Activated naive CD8-positive, alpha-beta T cell treated with anti-CD3 and anti-CD28 coated beads for 36 hours (primary cell): ENCODE measurements at places on chromosomes 7 and 10. TPM values are rescaled to one million over a fixed set of nuclear protein-coding genes. Genes with fewer than 3 reads are reported as not detected.

The TCAF1 gene
- total RNA-seq, result 8.6 TPM

The GALNT17 gene
- not detected for total RNA-seq

The HNRNPH3 gene
- total RNA-seq, result 165 TPM

The FRMPD2 gene
- total RNA-seq, result not detected

The TAS2R5 gene
- total RNA-seq, result 0.74 TPM

The TUBAL3 gene
- not detected for total RNA-seq

The FBXO24 gene
- 0.80 TPM for total RNA-seq

The WEE2 gene
- total RNA-seq, result not detected

The LIPN gene
- not detected for total RNA-seq

The GRK5 gene
- total RNA-seq, result 12.8 TPM

The PPA1 gene
- 388 TPM for total RNA-seq

The LIPF gene
- total RNA-seq, result not detected

The DYNC1I1 gene
- total RNA-seq, result 0.10 TPM

The H2BK1 gene
- not detected for total RNA-seq

The ANKRD30A gene
- not detected for total RNA-seq

The TMEM60 gene
- 9.8 TPM for total RNA-seq

The NEUROD6 gene
- not detected for total RNA-seq

The CFAP43 gene
- not detected for total RNA-seq

The INHBA gene
- not detected for total RNA-seq

The C7orf33 gene
- total RNA-seq, result not detected

The EBF3 gene
- total RNA-seq, result not detected

The TMEM176B gene
- not detected for total RNA-seq

The CDHR1 gene
- 1.6 TPM for total RNA-seq
